ENCODE measurements at places on chromosomes 2 and 18. TPM values are rescaled to one million over a fixed set of nuclear protein-coding genes. Genes with fewer than 3 reads are reported as not detected.

DNA sequence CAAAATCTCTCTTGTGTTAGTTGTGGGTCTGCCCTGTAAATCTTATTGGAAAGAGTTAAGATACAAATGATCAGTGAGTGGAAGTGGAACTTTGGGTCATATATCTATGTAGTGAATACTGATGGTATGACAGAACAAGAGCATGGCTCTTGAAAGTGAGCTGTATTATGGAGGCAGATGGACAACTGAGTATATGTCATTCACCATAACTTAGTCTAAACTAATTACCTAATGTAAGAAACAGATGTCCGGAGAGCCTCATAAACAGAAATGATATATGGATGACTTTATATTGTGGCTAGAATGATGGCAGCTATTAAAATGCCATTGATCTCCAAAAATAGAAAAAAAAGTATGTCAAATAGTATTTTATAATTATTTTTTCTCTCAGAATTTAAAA lies 72.4 kb downstream of the FASTKD2 start:
- DNase-seq: no peak

GRCh38 chr2:237458519-237458918 lies 28.5 kb upstream of the MLPH start:
- no peak for DNase-seq

The CD302 gene
- 10.3 TPM for polyA plus RNA-seq

DNA sequence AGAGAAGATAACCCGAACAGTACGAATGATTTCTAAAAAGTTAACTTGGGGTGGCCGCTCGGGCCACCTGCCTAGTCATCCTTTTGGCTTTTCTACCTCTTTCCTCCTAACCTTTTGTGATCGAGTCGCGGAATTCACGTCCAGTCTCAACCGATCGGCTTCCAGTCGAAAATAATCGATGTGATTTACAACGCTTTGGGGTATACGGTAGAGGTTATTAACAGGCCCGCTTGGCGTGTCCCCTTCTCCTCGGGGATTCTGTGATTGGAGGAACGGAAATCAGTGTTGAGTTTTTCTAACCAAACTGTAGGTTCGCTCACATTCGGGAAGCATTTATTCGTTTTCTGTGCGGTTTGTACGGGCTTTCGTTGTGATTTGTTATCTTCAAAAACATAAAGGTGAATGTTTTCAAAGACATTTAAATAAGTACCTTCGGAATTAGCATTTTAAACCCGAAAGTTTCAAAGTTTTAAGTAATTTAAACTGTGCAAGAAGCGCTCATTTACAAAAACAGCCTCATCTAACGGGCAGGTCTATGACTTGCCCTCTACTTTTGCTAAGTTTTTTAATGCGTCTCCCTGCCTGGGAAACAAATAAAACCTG lies 588 bp upstream of the FOXI3 start:
- DNase-seq: no peak

The POU3F3 gene
- 106 TPM for polyA plus RNA-seq

DNA sequence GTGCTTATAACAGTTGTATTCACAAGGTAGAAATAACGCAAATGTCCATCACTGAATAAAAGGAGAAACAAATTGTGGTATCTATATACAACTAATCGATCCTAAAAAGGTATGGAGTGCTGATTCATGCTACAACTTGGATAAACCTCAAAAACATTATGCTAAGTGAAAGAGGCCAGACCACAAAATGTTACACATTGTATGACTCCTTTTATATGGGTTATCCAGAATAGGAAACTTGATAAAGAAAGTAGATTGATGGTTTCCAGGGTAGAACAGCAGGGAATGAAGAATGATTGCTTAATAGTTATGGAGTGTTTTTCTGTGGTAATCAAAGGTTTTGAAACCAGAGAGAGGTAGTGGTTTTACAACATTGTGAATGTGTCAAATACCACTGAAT lies 432.2 kb upstream of the TRIB2 start:
- no peak for DNase-seq

GRCh38 chr18:44786688-44787087 lies 106.0 kb downstream of the SETBP1 start:
- no peak for DNase-seq

The COLEC12 gene
- 29.9 TPM for polyA plus RNA-seq

The ANKRD36C gene
- 39.6 TPM for polyA plus RNA-seq

- no peak for DNase-seq
Observed at GRCh38 chr2:150531591-150531990, 44.1 kb upstream of the RND3 start.

GRCh38 chr2:50102383-50102782 lies 929.5 kb downstream of the NRXN1 start:
- DNase-seq: no peak

DNA sequence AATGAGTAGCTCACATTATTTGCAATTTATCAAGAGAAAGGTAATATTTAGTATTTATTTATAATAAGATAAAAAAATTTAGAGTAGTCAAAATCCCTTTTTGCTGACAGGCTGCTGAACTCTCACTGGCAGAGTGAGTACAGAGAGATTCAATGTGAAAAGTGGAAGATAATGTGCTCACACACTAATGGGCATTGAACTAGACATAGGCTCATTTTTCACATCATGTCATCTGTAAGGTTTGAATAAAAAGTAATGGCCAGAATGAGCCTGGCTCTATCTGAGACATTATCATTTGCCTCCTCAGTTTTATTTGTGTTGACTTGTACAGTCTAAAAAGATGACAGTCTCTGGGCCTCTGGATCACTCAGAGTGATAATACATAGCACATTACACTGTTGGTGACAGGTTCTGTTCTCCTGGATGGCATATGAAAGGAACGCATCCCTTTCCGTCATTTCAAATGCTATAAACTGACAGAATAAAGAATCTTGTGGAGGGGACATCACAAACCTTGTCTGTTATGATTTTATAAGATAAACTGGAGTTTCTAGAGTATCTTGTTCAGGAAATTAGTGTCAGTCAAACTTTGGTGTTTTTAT lies 812.9 kb downstream of the NR4A2 start:
- DNase-seq: no peak

DNA sequence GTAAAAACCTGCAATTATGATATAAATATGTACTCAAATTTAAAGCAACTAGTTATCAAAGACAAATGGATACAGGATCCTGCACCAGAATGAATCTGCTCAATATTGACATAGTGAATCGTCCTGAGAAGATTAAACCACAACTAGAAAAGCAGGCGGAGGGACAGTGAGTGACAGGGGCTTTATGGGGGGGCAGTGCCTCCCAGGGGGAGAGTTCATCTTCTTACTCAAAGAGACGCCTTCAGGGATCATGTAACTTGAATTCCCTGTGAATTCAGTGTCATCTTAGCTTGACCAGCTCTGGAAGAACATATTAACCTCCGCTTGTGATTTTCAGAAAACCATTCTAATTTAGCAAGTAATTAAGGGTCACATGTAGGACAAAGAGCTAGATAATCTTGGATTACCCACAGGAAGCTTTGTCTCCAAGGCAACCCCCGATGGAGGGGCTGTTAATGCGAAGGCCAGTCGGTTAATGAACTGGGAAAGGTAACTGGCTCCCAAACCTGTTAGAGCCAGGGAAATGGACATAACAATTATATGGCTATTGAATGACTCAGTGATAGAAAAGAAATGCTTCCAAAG lies 17.4 kb upstream of the LMAN1 start:
- DNase-seq: no peak

- DNase-seq: no peak
Observed at GRCh38 chr2:229407170-229407569, 136.1 kb upstream of the PID1 start.

The LYG1 gene
- 3.6 TPM for polyA plus RNA-seq

DNA sequence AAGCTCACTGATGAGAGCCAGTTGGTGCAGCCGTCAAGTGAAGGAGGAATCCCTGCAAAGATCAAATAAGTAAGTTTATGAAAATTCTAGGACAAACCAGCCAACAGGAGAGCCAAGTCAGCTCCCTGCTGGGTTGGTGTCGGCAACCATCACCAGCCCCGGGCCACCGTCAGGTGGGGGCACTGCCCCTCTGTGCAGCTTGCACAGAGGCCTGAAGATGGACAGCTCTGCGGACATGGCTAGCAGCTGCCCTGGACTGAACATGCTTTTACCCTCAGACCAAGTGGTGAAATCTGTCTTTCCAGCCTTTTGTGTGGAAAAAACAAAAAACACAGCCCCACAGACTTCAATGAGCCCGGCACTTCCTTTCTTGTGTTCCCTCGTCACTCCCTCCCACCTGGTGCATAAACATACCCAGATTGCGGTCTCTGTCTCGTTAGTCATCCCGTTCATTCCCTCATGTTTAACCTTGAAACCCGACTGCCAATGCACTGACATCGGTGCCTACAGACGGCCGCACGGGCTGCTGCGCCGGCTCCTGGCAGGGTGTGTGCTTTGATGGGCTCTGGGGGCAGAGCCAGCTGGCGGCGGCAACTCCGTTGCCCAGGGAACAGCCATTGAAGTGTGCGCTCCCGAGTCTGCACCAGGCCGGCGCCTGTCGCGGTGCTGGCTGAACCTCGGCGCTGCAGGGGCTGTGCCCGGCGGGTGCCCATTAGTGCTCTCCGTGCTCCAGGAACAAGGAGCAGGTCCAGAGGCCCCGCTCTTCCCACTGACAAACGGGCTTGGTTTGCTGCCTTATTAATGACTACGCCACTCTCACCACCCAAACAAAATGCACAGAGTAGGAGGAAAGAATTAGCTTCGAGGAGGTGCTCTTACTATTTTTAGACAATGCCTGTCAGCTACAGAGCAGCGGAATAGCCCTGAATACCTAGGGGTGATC lies 95.3 kb downstream of the EIPR1 start:
- DNase-seq: no peak

The SRD5A2 gene
- polyA plus RNA-seq: 0.08 TPM

- DNase-seq: peak; percentile 64
Observed at GRCh38 chr2:68031542-68032160, 31.2 kb downstream of the C1D start.

The OTOF gene
- 0.21 TPM for polyA plus RNA-seq

DNA sequence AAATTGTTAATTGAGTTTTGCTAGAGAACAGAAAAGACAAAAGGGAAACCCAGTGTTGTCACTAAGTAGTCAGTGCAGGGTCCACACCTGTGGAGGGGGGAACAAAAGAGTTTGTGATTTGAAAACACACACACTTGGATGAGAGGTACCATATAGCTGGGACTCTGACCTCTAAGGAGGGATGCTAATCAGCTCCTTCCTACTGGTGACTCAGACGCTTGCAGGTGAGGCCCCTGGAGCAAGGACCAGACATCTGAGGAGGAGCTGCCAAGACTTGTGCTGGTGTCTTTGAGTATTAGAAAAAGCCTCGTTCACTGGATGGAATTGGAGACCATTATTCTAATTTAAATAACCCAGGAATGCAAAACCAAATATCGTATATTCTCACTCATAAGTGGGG lies 146.4 kb upstream of the MAP2 start:
- DNase-seq: no peak

The SH2D6 gene
- polyA plus RNA-seq: 0.56 TPM

DNA sequence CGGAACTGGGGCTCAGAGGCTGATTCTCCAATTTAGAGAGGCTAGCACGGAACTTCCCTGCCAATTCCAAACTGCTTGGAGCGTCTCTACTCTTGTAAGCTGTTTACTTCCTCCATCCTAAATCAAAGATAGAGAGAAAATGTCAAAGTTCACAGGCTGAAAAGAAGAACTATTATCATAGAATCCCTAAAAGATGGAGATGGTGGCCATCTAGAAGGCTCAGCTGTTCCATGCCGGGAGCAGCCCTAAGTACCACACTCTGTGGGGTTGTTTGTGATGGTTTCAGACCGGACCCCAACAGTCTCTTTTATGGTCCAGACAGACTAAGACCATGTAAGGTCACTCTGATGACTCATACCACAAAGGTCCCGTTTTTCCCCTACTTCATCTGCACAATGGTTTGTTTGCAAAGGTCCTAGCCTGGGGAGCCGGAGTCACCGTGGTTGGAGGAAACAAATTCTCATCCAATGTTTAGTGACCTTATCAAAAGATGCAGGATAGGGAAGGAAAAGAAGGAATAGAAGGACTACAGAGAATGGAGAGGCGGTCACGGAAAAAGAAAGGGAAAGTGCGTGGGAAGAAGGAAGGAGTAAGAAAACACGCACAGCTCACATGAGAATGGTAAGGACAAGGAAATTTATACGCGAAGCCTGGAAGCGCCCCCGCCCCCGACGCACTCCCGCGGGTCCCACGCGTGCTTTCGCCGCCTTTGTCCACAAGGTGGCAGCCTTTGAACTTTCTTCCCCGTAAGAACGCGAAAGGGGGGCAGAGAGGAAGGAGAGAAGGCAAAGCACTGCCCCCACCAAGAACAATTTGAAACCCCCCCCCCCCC lies 453 bp upstream of the ANTXR1 start:
- peak; percentile 78 for DNase-seq

DNA sequence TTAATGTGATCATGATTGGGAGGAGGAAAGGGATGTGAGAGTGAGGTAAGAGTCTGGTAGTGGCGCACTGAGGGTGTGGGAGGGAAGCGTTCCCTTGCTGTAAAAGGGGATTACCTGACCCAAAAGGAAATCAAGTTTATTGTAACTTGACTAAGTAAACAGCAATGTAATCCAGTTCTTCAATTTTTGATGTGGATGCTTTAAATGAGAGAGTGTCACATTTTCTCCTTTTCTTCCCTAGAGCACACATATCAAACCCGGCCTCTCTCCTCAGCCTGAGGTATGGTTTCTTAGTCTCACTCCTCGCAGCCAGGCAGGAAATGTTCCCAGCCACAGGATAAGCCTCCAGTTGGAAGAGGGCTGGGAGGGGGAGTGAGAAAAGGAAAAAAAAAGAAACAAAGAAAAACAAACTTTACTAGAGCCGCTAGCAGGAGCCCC lies 688 bp upstream of the ARHGAP28 start:
- no peak for DNase-seq

- DNase-seq: no peak
Observed at GRCh38 chr2:195659114-195659513, 2.1 kb downstream of the SLC39A10 start.

DNA sequence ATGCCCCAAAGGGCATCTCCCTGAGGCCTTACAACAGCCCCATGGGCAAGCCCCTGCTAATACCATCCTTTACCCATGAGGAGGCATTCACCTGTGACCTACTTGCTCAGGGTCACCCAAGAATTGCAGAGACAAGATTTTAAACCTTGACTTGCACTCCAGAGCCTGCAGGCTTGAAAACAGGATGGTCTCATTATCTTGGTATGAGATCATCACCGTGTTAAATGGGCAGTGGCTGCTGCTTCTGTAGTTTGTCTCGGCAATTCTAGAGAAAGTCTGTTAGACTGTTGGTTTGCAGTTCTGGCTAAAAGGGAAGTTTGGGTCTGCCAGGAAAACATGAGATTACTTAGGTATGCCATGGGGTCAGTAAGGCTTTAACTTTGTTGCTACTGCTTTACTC lies 698.9 kb downstream of the GALR1 start:
- DNase-seq: no peak

DNA sequence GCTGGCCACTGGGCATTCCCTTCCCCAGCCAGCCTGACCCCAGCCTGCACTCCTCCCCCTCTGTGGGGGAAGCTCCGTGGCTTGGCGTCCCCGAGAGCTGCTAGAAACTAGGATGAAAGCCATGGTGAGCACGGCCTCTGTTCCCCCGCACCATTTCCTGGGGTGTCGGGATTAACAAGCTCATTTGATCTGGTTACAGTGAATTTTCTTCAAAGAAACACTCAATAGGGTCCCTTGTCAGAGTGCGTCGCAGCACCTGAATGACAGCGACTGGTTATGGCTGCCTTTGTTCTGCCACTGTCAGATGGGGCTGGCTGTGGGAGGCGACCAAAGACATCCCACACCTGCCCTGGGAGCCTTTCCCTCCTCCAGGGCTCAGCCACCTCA lies 7.7 kb upstream of the ALPI start:
- no peak for DNase-seq

Measured in left renal cortex interstitium (tissue), 4 donors.